Left renal cortex interstitium (tissue), 4 donors: ENCODE measurements at places on chromosomes 5 and 9.

GRCh38 chr9:5909976-5910375, 19.3 kb downstream of the MLANA start:
- no peak for DNase-seq

GRCh38 chr5:178350361-178351220, 118.0 kb upstream of the PHYKPL start:
- no peak for DNase-seq

- no peak for DNase-seq
Measured at GRCh38 chr9:99855467-99856176, 33.9 kb downstream of the NR4A3 start.

DNA sequence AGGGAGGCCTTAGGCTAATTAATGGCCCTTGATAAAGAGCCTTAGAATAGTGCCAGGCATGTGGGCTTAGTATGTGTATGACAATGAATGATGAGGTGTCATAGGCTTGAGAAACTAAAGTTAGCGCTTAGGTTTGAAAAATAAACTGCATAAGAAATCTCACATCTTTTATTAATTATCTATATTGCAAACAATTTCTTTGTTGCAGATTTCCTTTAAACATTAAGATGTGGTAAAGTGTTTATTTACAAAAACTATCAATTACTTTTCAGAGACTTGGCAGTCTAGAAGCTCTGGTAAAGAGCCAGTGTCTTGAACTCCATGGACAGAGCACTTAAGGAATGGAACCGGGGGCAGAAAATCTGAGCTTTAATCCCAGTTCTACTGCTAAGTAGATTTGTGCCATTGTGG, 23.1 kb downstream of the MAP1B start:
- no peak for DNase-seq

DNA sequence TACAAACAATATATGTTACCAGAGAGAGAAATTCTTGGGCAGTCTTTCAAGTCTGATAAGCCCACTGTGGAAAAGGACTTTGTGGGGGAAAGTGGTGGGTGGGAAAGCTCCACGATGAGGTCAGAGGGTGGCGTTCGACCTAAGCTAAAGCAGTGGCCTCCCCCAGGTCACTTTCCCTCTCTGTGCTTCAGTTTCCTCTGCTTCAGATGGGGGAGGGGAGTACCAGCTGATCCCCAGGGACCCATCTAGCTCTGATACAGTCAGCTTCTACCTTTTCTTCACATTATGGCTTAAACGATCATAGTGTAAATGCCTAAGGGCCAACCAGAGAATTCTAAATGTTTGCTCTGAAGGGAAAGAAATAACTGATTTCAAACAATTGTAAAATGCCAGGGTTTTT, 36.6 kb upstream of the ARSB start:
- DNase-seq = no peak

DNA sequence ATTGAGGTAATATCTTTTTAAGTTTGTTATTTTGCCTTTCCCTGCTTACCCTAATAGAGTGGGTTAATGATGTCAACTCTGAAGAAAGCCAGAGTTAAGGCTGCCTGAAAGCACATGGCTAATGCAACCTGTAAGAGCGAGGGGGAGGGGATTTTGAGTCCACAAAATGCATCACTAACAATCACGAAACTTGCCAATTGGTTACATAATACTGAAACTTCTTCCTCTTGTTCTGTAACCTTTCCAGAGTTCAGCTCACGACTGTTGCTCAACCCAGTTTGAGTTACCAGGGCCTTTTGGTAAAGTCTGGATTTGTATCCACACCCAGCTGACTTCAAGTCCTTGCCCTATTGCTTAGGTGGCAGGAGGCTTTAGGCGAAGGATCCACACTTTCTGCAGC, 308.8 kb downstream of the EFNA5 start:
- DNase-seq = no peak

DNA sequence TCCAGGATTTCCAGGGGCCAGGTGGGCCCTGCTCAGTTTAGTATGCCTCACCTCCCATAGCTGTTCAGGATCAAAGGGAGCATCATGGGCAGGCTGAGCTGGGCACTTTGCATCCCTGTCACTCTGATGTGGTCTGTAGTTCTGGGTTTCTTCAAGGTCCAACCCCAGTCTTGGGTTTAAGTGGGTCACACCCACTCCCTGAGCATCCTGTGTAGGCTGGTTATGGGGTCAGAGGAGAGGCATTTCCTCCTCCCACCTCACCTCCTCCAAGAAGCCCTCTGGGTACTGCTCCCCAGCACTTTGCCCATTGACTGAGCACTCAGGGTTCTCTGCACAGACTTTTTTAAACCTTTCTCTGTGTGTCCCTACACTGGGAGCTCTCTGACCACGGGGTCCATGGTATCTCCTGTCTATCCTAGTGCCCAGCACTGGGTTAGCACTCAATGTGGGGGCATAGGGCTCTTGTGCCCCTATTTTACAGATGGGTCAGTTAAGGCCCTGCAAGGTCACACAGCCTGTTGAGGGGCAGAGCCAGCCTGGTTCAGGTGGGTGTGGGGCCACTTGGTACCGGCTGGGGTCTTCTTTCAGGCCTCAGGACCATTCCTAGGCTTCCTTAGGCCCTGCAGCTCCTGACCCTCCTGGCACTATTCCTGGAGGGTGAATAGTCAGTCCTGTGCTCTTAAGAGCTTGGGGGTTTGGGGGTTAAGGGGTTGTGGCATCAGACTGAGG, 19.0 kb downstream of the CXXC5 start:
- DNase-seq = no peak

- no peak for DNase-seq
Measured at GRCh38 chr5:55634209-55634805, 77.8 kb downstream of the SLC38A9 start.
